ENCODE measurements at places on chromosomes 5 and 9.

DNA sequence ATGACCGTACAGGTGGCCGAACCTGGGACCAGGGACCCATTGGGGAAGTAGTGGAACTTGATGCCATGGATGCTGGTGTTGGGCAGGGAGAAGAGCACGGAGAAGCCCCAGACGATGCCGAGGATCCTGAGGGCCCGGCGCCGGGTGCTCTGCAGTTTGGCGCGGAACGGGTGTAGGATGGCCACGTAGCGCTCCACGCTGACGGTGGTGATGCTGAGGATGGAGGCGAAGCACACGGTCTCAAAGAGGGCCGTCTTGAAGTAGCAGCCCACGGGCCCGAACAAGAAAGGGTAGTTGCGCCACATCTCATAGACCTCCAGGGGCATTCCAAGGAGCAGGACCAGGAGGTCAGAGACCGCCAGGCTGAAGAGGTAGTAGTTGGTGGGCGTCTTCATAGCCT, 585 bp downstream of the NMUR2 start:
- DNase-seq, result no peak

- no peak for DNase-seq
These were observed 213.2 kb downstream of the EPB41L4A start for GRCh38 chr5:112205846-112206245.

DNA sequence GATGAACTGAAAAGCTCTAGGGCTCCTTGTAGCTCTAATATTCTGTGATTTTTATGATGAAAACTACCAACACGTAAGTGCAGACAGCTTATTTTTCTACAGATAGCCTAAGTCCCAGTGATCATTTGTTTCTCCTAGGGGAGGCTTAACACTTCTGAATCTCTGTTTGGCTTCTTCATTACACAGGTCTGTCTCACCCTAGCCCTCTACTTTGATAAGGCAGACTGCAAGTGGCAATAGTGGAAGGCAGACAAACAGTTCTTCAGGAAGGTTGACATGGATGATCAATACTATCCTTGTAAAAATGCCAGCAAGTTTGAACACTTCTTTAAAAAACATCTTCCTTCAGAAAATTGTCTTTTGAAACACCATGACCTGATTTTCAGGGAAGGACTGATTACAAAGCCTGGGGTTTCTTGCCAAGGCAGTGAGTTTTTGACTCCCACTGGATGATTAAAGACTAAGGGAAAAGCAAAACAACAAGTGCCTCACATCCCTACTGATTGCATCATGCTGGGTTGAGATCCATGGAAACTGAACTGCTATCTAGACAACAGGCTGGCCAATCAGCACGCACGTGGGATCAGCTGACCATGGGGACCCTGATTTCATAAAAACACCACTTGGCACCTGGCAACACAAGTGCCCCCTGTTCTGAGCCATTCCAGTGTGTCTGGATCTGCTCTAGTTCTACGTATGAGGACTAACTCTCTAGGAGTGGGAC, 212.2 kb downstream of the SMARCA2 start:
- no peak for DNase-seq

GRCh38 chr5:74294231-74294705, 346.3 kb downstream of the ENC1 start:
- no peak for DNase-seq

GRCh38 chr5:59337240-59337639, 556.3 kb downstream of the PDE4D start:
- DNase-seq, result no peak

DNA sequence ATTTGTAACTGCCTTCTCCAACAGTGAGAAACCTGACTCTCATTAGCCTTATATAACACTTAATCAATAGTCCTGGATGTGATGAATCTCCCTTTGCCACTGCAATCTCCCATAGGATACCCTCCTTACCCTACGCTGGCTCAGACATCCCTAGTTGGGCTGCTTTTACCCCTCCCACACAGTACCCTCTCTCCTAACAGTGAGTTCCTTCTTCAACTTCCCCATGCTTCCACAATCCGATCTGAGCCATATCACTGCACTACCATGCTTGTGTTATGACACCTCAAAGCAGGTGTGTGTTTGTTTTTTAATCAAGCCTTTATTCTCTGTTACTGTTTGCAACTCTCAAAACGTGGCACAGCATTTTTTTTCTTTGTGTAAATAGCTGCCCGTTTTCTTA, 60.5 kb upstream of the C9orf72 start:
- DNase-seq, result no peak

- DNase-seq, result peak; percentile 38
These were observed 106.0 kb downstream of the FRMD3 start for GRCh38 chr9:83432104-83432627.

DNA sequence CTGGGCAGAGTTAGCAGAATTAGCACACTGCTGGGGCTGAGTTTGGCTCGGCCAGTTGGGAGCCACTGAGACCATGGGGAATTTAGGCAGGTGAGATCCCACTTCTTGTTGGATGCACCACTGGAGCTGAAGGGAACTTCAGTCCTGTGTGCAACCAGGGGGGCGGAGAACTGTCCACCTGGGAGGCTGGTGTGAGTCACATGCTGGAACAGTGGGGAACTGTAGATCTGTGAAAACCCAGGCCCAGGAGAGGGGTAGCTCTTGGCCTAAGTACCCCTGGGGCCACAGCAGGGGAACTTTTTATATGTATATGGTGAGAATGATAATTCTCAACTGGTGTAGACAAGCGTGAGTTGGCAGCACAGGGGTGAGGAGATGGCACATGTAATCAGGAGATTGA, 237.5 kb upstream of the KIF2A start:
- DNase-seq, result no peak

DNA sequence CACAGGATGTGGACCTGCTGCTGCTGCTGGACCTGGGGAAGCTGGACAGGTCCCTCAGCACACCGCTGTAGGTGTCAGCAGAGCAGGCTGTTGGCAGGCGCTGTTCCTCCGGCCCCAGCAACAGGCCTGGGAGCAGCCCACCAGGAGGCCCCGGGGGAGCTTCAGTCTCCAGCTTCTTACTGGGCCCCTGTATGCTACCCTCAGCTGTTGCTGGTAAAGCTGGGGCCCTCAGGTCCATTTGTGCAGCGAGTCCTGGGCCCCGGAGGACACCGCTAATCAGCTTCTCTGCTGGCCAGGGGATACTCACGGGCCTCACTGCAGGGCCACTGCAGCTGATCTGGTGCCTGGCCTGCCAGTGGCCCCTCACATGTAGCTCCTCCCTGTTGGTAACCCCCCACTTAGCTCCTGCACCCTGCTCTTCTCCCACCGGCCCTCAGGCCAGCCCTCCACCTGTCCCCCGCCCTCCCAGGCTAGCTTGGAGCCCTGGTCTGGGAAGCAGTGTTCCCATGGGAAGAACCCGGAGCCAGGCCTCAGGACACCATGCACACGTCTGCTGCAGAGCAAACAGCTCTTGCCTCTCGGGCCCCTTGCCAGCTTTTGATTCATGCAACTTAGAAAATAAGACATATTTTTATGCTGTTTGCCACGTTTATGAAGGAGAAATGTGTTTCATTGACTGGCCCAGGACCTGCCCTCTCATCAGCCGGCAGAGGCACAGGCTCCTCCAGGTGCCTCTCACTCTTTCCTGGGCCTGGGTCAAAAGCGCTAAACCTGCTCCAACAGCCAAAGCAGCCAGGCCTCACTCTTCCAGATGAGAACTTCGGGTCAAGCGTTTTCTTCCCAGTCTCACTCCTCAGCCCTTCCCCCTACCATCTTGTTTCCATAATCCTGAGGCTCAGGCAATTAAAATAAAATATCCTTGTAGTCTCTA, 61.0 kb upstream of the ADAMTS2 start:
- no peak for DNase-seq

DNA sequence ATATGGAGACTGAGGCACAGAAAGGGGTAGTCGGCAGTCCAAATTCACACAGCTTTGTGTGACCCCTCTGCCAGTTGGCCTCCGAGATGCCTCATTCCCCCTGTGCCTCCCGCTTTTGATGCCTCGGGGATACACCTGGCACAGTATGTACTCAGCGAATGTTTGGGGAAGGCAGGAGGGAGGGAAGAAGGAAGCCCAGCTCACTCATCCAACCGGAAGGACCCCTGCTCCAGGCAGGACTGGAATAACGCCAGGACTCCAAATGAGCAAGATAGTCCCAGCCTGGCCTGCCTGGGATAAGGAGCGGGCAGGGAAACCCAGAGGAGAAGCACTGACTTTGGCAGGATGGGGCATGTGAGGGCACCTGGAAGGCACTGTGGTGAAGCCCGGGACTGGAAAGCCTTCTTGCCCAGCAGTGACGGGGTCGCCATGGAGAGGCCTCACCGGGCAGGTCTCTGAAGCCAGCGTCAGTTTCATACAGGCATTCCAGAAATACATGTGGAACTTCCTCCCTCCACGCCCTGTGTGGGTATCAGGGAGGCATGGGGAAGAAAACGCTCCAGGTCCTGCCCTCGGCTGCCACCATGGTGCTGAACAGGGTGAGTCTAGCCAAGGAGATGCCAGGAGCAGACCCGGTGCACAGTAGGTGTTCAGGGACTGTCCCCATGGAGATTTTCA, 20.3 kb downstream of the LMX1B start:
- DNase-seq, result no peak

- no peak for DNase-seq
These were observed 1.6 kb downstream of the IRX4 start for GRCh38 chr5:1881098-1881572.

DNA sequence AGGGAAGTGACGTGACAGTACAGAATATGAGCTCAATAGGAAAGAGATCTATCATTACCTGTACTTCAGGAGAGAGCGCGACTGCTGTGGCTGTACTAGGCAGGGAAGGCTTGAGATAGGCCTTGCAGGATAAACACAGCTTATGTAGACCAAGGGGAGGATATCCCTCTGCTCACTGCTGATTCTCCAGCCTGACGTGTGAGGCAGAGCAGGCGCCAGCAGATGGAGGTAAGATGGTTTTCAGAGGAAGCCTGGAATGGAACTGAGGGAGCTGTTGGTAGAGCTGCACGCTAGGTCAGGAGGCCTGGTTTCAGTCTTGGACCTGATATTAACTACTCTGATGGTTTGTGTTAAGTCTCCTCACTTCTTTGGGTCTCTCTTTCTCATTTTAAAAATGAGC, 291.4 kb downstream of the YTHDC2 start:
- DNase-seq, result no peak

DNA sequence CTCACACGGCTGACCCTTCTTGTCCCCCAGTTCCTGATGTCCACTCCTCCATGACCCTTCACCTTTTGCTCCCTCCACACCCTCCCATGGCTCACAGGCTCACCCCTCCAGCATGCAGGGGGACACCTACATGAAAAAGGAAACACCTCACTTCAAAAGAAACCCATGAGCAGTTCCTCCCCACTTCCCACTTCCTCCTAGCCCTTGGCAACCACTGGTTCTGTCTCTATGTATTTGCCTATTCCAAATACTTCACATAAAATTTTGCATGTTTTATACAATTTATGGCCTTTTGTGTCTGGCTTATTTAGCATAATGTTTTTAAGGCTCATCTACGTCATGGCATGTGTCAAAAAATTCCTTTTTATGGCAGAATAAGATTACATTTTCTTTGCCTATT, 100.2 kb upstream of the S1PR3 start:
- no peak for DNase-seq

DNA sequence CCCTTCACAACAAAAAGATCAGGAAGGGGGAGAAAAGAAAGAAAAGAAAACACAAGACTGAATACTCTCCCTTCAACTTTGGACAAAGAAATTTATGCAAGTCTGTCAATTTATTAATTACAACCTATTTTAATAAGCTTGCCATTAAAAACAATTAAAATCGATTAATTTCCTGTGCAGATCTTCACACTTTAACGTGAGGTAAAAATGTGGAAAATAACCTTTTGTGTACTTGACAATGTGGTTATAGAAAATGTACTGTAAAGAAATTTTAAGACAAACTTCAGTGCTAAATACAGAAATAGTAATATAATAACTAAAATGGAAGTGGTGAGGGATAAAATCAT, 2.7 kb upstream of the MLLT3 start:
- no peak for DNase-seq

- DNase-seq, result no peak
These were observed at the start of gene CERCAM for GRCh38 chr9:128420651-128421481. CERCAM (plus strand) TSS chr9:128420857; CDS start chr9:128420878, 21 bp downstream.

GRCh38 chr9:108666240-108666784, 189.5 kb downstream of the ACTL7B start:
- no peak for DNase-seq

GRCh38 chr5:59769832-59770231, 123.7 kb downstream of the PDE4D start:
- no peak for DNase-seq

- DNase-seq, result no peak
These were observed 144.0 kb downstream of the MYO10 start for GRCh38 chr5:16791904-16792597.

GRCh38 chr9:72065076-72065475, 4.7 kb upstream of the C9orf57 start:
- DNase-seq, result no peak

DNA sequence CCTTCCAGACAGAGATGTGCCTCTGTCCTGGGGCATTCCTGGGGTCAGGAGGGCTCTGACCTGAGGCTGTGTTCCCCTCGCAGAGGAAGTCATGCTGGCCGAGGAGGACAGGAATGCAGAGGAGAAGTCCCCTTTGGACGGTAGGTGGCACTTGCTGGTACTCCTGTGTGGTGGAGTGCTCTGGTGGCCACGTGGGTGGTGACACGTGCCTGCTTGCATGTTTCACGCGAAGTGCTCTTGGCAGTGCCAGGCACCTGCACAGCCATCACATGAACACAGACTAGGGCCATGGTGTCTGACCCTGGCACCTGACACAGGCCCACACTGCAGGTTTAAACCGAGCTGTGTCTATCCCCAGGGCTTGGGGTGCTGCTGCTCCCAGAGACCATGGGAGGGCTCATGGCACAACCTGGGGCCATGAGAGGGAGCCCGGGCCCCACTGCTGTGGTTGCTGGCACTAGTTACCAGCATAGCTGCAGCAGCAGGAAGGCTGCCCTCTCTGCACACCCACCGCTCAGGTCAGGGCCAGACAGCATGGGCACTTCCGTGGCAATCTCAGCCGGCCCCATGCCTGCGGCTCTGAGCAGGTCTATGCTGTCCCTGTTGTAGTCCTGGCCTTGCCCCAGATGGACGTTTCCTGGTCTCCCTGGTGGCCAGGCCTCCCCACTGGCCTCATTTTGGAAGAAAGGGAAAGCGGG, 79.3 kb downstream of the CACNA1B start:
- no peak for DNase-seq

- no peak for DNase-seq
These were observed 43.0 kb upstream of the CDH12 start for GRCh38 chr5:22896152-22896551.

DNA sequence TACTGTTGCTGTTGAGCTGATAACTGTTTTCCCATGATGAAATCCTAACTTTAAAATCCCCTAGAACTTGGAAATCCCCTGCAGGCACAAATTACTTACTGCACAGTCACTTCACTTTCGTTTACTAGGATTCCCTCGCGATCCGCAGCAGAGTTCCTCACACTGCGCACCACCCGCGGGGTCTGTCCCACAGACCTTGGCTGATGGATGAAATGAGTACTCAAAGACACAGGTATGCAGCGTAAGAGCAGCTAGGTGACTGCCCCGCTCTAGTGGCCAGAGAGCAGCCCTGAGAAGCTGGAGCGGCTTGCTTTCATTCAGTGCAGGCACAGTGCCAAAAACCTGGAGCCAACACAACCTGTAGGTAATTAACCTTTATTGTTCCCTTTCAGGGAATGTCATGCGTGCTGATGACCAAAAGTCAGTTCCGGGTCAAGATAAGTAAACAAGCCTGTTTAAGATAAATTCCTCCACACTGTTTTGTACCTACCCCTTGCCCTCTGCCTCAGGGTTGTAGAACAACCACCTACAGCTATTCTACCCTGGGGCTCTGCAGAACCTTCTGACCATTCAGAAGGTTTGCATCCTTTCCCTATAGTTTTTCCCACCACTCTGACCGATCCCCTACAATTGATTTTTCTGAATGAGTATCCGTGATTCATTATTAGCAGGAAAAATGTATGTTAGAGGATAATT, 191.2 kb downstream of the CDH9 start:
- no peak for DNase-seq

Data from AG04449 (cell line).